ENCODE measurements at places on chromosomes 3 and 15.
A peak's percentile ranks its signal among the peaks of the same experiment; 100 is the strongest.

DNA sequence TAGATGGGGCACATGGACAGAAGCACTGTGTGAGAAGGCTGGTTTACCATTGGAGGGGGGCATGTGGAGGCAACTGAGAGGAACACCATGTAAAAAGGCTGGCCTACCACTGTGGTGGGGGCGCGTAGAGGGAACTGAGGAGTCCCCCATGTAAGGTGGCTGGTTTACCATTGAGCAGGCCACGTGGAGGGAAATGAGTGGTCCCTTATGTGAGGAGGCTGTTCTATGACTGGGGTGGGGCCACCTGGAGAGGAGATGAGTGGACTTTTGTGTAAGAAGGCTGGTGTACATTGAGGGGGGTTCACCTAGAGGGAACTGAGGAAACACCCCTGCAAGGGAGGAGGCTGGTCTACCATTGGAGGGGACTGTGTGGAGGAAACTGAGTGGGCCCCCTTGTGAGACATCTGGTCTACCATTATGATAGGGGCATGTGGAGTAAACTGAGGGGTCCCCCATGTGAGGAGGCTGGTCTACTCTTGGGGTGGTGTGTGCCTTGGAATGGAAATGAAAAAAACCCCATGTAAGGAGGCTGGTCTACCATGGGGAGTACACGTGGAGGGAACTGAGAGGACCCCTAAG, 156.9 kb downstream of the FBLN2 start:
- no peak for DNase-seq

DNA sequence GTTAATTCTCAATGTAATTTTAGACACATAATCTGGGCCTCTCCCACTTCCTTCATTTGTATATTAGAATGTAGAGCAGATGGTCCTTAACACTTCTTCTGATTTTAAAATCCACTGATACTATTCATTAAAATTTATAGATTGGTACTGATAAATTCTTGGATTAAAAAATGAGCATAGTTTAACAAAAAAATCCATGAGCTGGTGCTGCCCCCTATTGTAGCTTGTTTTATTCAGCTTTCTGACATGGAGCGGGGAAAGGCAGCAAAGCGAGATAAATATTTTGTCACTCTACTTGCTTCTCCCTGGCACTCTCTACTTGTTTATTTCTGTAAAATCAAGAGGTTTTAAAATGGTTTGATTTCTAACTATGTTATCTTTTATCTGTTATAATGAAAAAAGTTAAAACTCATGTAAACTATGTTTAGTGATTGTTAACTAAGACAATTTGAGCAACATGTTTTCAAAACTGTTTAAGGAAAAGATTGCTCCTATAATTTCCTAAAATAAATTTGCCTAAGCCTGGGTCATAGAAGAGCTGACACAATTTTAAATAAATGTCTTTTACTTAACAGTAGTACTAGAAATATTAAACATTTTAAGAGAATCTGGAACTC, 26.5 kb upstream of the PLOD2 start:
- DNase-seq, result peak; percentile 52

DNA sequence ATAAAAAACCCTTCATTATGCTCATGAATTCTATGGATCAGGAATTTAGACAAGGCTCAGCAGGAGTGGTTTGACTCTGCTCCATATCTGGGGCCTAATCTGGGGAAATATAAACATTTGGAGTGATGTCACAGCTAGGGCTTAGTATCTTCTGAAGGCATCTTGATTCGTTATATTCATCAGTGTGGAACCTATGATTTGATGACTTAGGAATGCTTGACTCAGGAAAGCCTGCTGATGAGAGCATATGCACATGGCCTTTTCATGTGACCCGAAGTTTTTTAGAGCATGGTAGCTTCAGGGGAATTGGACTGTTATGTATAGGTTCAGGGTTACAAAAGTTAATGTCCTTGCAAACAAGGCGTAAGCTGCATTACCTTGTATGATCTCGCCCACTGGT, 184.9 kb upstream of the LRRC3B start:
- DNase-seq, result peak; percentile 6

GRCh38 chr3:51559961-51560360, 21.4 kb downstream of the RAD54L2 start:
- no peak for DNase-seq

DNA sequence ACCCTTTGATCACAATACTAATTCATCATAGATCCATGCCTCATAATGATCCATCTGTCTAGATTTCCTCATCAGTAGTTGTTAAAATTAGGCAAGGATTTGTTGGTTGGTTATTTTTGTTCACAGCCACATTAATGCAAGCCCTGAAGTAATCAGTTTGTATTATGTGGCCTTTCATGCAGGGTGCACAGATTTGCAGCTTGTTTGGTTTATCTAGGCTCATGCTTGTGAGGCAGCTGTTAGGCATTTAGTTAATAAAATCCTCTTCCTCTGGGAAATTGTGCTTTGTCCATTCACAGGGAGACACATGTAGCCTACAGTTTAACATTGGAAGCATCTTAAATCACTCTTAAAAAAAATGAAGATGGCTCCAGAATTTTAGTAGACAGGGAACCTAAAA, 162.8 kb upstream of the ZNF385D start:
- DNase-seq, result peak; percentile 10

DNA sequence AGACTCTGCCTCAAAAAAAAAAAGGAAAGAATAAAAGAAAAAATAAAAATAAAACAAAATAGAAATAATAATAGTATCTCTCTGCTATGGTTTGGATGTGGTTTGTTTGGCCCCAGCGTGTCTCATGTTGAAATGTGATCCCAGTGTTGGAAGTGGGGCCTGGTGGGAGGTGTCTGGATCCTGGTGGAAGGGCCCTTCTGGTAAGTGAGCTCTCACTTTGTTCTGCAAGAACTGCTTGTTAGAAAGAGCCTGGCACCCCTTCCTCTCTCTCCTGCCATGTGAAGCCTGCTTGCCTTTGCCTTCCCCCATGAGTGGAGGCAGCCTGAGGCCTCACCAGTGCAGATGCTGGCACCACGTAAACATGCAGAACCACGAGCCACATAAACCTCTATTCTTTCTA, 26.3 kb downstream of the TMEM44 start:
- DNase-seq, result no peak

DNA sequence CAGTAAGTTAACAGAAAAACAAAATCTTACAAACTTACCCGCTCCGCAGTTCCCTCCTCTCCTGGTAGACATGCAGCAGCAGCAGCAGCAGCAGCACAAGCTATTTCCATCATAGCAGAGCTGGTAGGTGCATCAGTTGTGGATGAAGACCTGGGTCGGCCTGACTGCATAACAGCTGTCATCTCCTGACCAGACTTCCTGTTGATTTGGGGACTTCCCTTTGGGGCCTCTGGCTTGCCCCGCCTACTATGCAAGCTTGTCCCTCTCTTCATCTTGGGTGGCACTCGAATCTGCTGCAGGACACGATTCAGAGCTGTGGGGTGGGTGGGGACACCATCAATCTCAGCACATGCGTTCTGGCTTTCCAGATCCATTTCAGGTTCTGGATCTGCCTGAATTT, 65.7 kb downstream of the TMCC1 start:
- no peak for DNase-seq

DNA sequence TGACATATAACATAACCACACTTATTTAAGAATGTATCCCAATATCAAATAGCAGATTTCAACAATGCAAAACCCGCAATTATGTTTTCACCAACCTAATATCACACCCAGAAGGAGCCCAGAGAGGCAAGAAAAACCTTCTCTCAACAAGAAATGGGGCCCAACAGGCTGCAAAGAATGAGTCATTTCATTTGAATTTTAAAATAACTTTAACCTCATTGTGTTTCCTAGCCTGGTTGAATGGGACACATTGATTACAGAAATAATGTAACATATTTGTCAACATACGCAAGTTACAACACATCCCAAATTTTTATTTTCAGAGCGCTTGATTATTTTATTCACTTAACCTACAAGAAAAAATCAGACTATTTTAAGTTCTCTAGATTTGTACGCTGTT, 365.1 kb upstream of the SLCO3A1 start:
- DNase-seq, result no peak

- no peak for DNase-seq
Measured at GRCh38 chr3:17014284-17014683, 129.5 kb downstream of the PLCL2 start.

- peak; percentile 37 for DNase-seq
Measured at GRCh38 chr15:70447928-70448698, 315.2 kb downstream of the UACA start.

GRCh38 chr15:96766366-96766765, 435.9 kb downstream of the NR2F2 start:
- no peak for DNase-seq

GRCh38 chr3:170485696-170486095, 67.0 kb downstream of the CLDN11 start:
- no peak for DNase-seq

GRCh38 chr3:183534249-183534648, 21.3 kb downstream of the KLHL6 start:
- DNase-seq, result no peak

DNA sequence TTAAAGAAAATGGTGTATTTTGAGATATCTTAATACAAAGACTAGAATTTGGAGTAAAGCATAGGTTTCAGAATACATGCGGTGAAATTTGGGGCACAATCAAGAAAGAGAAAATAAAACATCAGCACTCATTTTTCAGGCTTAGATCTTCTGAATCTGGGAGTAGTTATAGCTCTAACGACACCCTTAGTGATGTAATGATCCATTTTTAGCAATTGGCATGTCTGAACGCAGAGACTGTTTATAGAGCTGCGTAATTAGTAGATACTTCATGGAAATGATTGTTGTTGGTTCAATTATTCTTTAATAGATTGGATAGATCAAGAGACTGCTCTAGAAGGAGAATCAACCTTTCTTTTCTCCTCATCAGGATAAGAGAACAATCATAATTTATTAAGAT, 47.5 kb upstream of the SNRK start:
- no peak for DNase-seq

DNA sequence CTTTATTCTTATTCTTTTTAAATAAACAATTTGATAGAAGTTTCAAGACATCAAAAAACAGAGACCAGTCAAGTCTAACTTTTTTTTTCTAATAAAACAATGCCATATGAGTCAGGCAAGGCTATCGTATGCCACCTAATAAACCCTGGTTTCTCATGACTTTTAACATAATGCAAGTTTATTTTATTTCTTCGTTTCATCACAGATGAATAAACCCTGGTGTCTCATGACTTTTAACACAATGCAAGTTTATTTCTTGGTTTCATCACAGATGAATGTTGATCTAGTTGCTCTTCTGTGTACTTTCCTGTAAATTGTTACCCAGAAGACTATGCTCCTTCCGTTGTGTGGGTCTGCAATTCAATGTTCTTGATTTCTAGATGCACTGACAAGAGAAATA, 905.4 kb downstream of the ROBO2 start:
- no peak for DNase-seq

- no peak for DNase-seq
Measured at GRCh38 chr3:80655216-80655615, 887.4 kb upstream of the ROBO1 start.

DNA sequence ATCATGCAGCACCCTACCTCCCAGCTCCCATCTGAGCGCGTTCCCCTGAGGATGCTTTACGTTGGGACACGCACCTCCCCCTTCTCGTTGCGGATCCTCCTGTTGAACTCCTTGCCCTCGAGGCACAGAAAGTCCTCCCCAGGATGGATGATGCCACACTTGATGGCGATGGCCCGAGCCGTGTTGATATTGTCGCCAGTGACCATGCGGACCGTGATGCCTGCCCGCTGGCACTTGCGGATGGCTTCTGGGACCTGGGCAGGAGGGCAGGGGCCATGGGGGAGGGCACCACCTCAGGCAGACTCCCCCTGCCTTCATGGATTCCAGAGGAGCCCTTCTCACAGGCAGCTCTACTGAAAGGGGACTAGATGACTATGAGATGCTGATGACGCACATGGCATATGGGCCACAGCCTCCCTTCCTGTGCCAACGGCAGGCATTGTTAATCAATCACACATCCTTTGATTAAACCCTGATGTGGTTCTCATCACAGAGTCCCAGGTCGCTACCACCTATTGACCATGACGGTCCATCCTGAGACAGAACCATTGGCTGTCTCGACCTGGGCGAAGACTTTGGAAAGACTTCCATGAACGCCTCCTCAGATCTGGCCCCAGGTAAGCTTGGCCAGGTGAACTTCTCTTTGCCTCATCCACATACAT, 29.5 kb upstream of the SEC13 start:
- no peak for DNase-seq

- no peak for DNase-seq
Measured at GRCh38 chr15:36370051-36370730, 209.2 kb upstream of the CDIN1 start.

GRCh38 chr3:60064210-60065178, 1014.7 kb upstream of the CFAP20DC start:
- DNase-seq, result no peak

- no peak for DNase-seq
Measured at GRCh38 chr15:63458026-63458425, 46.4 kb upstream of the USP3 start.

DNA sequence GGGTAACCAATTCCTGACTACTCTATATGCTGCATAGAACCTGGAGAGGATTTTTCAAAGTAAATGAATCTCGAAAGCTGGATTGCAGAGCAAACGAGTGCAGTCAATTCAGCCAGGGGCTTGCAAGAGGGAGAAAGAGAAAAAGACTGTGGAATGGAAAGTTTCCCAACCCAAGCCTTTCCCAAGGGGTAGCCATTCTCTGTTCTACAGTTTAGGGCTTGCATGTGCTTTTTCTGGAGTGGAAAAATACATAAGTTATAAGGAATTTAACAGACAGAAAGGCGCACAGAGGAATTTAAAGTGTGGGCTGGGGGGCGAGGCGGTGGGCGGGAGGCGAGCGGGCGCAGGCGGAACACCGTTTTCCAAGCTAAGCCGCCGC, 511 bp upstream of the RARB start:
- DNase-seq, result peak; percentile 54

GRCh38 chr3:105137911-105138310, 228.8 kb upstream of the ALCAM start:
- no peak for DNase-seq

- DNase-seq, result peak; percentile 77
Measured at GRCh38 chr3:154795582-154795981, 284.5 kb upstream of the MME start.

- no peak for DNase-seq
Measured at GRCh38 chr15:39643727-39644126, 62.8 kb downstream of the THBS1 start.

GRCh38 chr15:80563372-80563997, 131.6 kb upstream of the ABHD17C start:
- DNase-seq, result no peak

DNA sequence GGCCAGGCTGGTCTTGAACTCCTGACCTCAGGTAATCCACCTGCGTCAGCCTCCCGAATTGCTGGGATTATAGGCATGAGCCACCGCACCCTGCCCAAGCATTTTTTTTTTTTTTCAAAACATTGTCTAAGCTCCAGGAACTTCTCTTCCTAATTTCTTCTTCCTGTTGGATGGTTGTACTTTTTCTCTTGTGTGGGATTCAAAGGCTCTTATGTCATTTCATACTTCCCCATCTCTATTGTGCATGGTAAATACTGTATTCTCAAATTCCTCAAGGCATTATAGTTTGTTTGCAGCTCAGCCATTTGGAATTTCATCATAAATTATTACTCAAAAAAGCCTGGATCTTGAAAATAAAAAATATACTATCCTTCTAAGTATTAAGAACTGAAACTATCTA, 199.1 kb upstream of the GADL1 start:
- no peak for DNase-seq

- peak; percentile 86 for DNase-seq
Measured at GRCh38 chr15:46312133-46312740, 677.4 kb downstream of the SQOR start.

Measured in umbilical cord (tissue), 2 donors.